ENCODE measurements at places on chromosomes 5 and 9. TPM values are rescaled to one million over a fixed set of nuclear protein-coding genes. Genes with fewer than 3 reads are reported as not detected.
A peak's percentile ranks its signal among the peaks of the same experiment; 100 is the strongest.

Gene RRAGA
- total RNA-seq, result 50.6 TPM

Gene NELFB
- 76.7 TPM for total RNA-seq

Gene MYMK
- not detected for total RNA-seq

Gene BTF3
- total RNA-seq, result 232 TPM

Gene SLC25A2
- total RNA-seq, result 4.4 TPM

Gene ACTBL2
- total RNA-seq, result 0.16 TPM

Gene PCDHGA8
- 8.2 TPM for total RNA-seq

DNA sequence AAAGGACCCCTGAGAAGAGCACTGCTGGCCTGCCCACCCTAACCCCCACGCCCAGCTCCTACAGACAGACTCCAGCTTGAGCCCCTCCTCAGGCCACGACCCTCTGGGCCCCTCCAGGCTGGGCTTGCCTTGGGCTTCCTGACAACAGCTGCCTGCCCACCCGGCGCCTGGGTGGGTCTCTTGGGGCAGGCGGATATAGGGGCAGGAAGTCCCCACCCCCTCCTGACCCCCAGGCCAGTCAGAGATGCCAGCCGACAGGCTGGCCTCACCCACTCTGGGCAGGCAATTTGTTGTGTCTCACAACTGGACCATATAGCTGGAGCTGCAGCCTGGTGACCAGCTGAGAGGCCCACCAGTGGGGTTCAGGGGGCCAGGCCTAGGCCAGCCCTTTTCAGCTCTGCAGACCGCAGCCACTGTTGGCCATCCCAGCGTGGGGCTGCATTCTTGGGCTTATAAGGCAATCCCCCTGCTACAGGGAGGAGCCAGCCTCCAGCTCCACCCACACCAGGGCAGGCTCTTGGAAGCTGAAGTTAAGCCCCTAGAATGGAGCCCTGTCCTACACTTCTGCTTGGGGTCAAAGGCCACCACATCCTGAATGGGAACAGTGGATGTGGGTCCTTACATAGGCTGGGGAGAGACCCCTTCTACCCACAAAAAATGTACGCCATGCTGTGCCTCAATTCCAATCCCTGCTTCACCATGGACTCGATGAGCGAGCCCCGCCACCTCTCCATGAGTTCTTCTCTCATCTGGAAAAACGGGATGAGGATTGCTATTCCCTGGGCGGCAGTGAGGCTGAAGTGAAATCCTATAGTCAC, 2.0 kb downstream of the PDLIM7 start:
- DNase-seq, result peak; percentile 58

GRCh38 chr9:135401218-135401617, 78.4 kb upstream of the PPP1R26 start:
- DNase-seq, result no peak

GRCh38 chr5:81604193-81604592, 146.7 kb downstream of the SSBP2 start:
- DNase-seq, result no peak

GRCh38 chr5:125042261-125042890, 295.9 kb upstream of the ZNF608 start:
- no peak for DNase-seq

DNA sequence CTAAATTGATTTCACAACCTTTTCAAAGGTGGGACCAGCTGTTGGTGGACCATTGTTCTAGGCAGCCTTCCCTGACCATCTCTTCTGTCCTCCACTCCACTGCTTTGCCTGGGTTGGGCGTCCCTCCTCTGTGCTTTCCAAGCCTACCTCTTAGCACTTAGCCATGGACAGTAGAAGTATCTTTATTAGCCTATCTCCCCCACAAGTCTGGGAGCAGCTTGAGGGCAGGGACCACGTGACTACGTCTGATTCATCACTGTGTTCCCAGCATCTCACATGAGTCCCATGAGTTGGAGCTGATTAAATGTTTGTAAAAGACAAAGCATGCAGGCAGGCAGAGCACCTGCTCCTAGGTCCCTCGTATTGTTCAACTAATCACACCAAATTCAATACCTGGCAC, 20.9 kb downstream of the MORN5 start:
- DNase-seq, result peak; percentile 54

DNA sequence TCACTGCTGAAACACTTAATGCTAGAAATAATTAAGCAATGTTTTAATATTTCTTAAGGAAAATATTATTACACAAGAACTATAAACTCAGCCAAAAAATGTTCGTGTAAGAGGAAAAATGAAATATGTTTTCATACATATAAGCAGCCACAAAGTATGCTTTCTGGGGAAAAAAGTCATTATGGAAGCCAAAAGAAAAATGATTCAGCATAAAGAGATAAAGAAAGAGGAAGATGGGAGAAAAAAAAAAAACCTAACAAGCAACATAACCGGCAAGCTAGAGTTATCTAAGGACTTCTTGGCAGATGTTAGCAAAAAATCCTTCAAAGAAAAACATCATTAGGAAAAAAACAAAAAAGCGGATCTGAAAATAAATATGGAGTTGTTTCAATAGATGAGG, 179.1 kb downstream of the MUSK start:
- no peak for DNase-seq

DNA sequence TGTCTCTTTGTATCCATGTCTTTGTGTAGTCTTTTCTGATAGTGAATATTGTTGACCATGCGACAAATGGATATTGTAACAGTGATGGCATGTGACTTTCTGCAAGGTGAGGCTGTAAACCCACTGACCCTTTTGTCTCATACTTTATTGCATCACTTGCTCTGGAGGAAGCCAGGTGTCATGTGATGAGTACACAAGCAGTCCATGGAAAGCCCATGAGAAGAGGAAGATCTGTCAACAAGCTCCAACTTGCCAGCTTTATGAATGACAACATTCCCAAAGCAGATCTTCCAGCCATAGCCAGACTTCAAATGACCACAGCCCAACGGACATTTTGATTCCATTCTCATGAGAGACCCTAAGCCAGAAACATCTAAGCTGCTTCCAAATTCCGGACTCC, 450.1 kb upstream of the ACTBL2 start:
- no peak for DNase-seq

DNA sequence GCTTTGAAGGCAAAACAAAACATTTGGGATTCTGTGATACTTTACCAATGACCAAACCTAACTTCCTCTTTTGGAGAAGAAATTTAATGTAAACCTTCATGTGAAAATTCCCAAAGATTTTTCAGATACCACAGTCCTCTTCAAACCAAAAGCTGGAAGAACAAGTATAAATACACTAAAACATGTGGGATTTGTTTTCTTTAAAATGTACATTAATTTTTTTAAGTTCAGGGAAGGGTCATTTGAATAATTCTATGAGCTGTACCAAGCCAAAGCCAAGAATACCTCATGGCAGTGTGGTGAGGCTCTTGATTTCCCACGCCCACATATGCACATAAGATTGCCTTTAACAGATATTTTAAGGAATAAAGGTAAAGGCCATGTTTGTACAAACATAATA, 28.4 kb upstream of the ITGA1 start:
- DNase-seq, result no peak

- DNase-seq, result no peak
Observed at GRCh38 chr5:65886387-65886786, 40.0 kb upstream of the ERBIN start.

GRCh38 chr5:4627131-4627530, 513.0 kb upstream of the ADAMTS16 start:
- no peak for DNase-seq

- DNase-seq, result no peak
Observed at GRCh38 chr9:77983320-77983662, 48.3 kb downstream of the GNAQ start.

DNA sequence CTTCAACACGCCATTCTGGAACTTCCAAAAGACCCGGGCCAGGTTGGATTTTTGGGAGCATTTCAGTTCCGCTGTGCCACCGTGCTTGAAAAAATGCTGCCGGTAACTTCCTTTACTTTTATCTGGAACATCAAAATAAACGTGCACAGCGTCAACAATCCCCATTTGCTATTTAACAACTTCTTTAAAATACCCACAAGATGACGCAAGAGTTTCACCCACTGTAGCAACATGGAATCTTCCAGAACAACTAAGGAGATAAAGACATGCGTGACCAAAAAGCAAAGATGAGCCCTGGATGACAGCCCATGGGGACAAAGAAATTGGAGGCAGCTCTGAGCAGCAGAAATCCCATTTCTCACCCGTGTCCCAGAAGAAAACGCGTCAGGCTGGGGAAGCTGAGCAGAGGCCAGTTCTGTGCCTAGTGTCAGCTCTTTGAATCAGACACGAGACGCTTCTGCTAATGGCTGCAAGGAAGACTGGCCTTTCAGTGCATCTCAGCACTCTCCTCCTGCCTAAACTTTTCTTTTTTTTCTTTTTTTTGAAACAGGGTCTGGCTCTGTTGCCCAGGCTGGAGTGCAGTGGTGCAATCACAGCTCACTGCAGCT, 61.3 kb downstream of the SECISBP2 start:
- DNase-seq, result no peak

GRCh38 chr5:52784737-52785136, 3.0 kb upstream of the ITGA1 start:
- DNase-seq, result no peak

- no peak for DNase-seq
Observed at GRCh38 chr9:6382681-6383080, 30.3 kb upstream of the UHRF2 start.

- DNase-seq, result no peak
Observed at GRCh38 chr5:97072696-97073095, 69.7 kb downstream of the LIX1 start.

DNA sequence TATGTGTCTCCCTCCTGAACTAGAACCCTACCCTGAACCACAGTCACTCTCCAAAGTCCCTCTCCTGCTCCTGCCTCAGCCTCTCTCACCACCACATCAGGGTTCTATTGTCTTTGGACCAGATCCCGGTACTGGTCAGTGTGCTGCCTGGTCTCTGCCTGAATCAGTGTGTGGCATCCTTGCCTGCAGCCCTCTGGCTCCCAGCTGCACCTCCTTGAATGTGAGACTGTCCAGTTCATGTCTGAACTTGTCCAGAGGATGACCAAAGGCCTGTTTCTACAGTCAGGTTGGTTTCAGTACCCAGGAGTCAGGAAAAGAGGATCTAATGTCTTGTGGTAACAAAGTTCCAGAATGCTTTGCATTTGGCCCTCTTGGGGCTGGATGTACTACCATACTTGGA, 76.8 kb upstream of the RANBP3L start:
- DNase-seq, result no peak

DNA sequence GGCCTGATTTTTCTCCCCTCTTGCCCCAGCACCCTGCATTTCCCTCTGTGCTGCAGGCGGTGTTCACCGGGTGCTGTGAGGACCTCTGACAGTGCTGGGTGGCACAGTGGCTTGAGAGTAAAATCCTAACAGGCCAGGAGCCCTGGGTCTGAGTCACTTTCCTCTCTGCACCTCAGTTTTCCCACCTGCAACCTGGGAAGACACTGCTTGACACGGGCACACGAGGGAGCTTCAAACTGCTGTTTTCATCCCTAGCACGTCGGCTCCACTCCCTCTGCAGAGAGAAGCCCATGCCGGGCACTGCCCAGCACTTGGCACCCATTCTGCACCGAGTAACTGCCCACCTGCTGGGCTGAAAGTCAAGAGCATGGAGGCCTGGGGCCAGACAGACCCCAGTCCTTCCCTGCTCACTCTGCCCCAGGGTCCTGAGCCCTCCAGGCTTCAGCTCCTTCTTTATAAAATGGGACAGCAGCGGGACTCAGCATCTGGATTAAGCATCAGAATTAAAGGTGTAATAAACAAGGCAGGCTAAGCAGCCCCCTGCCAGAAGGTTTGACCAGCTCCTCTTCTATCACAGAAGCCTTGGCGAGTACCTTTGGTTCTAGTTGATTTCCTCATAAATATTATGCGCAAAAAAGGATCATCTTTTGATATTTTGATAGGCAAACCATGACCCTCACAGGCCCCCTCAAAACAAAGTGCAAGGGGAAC, 5.2 kb downstream of the GFI1B start:
- DNase-seq, result no peak

DNA sequence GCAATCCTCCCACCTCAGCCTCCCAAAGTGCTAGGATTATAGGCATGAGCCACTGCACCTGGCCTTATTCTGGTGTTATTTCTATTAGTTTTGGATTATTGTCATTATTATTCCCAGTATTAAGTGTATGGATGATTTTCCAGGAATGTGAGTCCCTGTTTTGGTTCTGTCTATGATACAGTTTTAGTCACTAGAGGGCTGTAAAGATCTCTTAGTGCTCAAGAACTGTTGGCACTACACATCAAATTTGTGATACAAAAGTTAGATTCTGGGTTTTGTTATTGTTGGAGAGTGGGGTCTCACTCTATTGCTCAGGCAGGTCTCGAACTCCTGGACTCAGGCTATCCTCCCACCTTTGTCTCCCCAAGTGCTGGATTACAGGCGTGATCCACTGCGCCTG, 12.1 kb downstream of the CCL28 start:
- no peak for DNase-seq
